Mammary epithelial cell (primary cell): ENCODE measurements at places on chromosomes 2 and 18. TPM values are rescaled to one million over a fixed set of nuclear protein-coding genes. Genes with fewer than 3 reads are reported as not detected.

ABCB11 gene
- not detected in 2 replicates for total RNA-seq

RAPGEF4 gene
- total RNA-seq, result 1.7 TPM

CDH19 gene
- total RNA-seq, result 1.5 TPM

ZNF532 gene
- total RNA-seq, result 68.7 and 79.2 TPM in 2 replicates

SERPINB12 gene
- total RNA-seq, result not detected in 2 replicates

FSHR gene
- total RNA-seq, result not detected

SP5 gene
- not detected in 2 replicates for total RNA-seq

CTAGE1 gene
- total RNA-seq, result not detected

PLB1 gene
- total RNA-seq, result 4.2 and 5.2 TPM in 2 replicates

MC5R gene
- not detected in 2 replicates for total RNA-seq

TMEFF2 gene
- total RNA-seq, result not detected

TLX2 gene
- not detected for total RNA-seq

CNGA3 gene
- total RNA-seq, result not detected in 2 replicates

CIB4 gene
- not detected in 2 replicates for total RNA-seq

ABHD1 gene
- total RNA-seq, result not detected in 2 replicates

GNLY gene
- not detected in 2 replicates for total RNA-seq

FNDC4 gene
- 16.5 and 21.7 TPM in 2 replicates for total RNA-seq

GALNT5 gene
- total RNA-seq, result 12.7 TPM

HOXD4 gene
- not detected in 2 replicates for total RNA-seq

MYOM1 gene
- 0.08 and 0.12 TPM in 2 replicates for total RNA-seq

COL3A1 gene
- total RNA-seq, result not detected in 2 replicates

PTPRM gene
- total RNA-seq, result 65.8 TPM

RIT2 gene
- total RNA-seq, result not detected

LRP1B gene
- total RNA-seq, result 0.13 and 0.16 TPM in 2 replicates

TSPYL6 gene
- total RNA-seq, result not detected in 2 replicates
